ENCODE measurements at places on chromosomes 7 and 10.

- DNase-seq, result no peak
Measured at GRCh38 chr7:69871213-69871885, 273.1 kb downstream of the AUTS2 start.

DNA sequence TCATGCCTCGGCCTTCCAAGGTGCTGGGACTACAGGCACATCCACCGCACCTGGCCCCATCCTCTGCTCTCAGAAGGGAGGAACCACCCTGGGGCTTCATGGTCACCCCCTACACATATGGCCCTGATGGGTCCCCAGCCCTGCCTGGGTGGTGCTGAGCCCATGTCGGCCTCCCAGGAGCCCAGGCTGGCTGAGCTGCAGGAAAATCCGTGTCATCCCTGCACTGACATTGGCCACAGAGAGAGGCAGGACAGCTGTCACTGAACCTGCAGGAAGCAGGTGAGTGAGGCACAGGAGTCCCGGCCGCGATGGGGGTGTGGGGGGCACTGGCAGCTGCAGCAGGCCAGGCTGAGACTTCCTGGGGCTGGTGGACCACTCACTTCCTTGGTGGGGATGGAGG lies 8.0 kb downstream of the GRIFIN start:
- DNase-seq, result no peak

GRCh38 chr10:33746836-33747268 lies 412.4 kb upstream of the NRP1 start:
- DNase-seq, result no peak

DNA sequence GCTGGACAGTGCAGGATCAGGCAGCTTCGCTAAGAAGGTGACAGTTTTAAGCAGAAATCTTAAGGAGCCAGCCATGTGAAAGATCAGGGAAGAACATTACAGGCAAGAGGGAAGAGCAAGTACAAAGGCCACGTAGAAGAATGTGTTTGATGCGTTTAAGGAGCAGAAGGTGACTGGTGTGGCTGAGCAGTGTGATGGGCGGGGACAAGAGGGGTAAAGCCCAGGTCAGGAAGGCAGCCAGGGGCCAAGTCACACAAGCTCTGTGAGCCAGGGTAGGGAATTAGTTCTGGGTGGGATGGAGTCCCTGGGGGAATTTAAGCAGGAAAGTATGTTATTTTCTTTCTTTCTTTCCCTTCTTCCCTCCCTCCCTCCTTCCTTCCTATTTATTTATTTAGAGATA lies 166.9 kb downstream of the SH3PXD2A start:
- DNase-seq, result no peak

DNA sequence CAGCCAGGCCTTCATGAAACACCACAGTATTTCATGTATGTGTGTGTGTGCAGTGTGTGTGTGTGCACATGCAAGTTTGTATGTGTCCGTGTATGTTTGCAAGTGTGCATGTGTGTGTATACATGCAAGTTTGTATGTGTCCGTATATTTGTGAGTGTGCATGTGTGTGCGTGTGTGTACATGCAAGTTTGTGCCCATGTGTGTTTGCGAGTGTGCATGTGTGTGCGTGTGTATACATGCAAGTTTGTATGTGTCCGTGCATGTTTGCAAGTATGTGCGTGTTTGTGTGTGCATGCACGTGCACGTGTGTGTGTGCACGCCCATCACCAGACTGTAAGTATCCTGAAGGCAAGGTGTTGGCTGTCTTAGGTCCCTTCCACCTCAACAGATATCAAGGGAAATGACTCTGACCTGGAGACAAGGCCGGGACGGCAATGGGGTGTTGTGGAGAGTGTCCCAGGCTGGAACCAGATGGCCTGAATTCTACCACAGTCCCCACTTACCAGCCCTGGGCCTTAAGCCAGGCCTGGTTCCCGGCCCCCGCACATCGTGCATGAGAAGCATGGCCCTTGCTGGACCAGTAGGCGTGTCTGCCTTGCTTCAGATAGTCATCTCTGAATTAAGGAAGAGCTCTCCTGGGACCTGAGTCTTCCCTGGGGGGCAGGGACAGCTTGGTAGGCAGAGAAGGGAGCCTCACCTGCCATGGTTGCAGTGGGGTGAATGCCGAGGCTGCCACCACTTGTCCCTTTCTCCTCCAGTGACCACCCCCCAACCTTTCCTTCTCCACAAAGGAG lies 140.0 kb downstream of the GRK5 start:
- no peak for DNase-seq

DNA sequence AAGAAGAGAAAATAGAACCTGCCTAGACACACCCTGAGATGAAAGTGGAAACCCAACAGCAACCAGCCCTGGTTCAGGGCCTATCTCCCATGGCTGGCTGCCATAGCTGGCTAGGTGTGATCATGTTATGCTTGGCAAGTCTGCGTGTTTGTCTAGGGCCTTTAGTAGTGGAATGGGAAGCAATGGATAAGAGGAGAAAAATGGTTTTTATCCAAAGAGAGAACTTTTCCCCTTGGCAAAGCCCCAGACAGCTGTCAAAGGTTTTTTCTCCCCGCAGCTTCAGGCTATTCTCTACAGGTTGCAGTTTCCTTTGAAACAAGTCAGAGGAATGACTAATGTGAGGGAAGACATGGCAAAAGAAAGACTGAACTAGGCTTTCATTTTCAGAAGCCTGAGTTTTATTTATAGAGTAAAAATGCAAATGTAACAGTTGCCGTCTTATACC lies 161.5 kb downstream of the SEMA3D start:
- no peak for DNase-seq

DNA sequence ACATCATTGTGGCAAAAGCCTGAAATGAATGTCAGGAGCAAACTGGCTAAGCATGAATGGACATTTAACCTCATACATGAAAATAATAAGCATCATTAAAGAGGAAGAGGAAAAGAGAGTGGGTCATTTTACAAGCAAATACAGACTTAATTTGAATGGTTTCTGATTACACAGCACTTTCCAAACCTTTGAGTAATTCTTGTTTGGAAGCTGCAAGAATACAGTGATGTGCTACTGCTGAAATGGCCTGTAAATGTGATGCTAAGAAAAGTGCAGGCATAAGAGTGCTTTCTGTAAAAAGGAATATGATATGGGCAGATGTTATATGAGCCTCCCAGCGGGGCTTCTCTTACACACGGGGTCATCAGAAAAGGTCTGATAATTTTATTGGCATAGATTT lies 30.2 kb downstream of the TAS2R16 start:
- DNase-seq, result no peak

DNA sequence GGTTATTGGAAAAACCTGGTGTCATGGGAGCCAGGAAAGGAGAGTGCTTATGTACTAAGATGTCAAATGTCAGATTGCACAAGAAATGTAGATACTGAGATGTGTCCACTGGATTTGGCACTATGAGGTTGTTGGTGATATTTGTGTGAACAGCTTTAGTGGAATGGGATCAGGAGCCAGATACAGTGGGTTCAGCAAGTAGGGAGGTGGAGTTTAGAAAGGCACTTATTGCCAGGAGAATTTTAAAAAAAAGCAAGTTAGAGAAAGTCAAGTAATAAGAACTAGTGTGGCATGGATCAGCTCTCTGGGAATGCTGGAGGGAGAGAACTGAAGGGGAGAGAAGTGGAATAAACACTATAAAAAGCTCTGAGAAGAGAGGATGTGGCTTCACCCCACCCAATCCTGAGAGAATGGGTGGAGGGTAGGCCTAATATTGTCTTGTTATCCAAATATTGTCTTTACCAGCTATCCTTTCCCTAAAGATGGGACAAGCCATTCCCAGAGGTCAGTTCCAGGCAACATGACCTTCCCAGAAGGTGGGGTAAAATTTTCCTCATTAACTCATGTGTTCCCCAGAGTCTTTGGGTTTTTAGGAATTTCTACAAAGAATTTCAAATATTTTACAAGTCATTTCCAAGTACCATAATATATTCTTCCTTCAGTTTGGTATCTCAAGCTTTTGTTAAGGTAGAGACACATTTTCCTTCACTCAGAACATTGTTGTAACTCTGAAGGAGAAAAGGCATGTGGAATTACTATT lies 42.3 kb downstream of the ENTPD1 start:
- DNase-seq, result no peak

GRCh38 chr7:37441816-37442215 lies 6.8 kb downstream of the ELMO1 start:
- DNase-seq, result no peak

- DNase-seq, result peak; percentile 27
Measured at GRCh38 chr10:8183241-8183704, 128.8 kb downstream of the GATA3 start.

DNA sequence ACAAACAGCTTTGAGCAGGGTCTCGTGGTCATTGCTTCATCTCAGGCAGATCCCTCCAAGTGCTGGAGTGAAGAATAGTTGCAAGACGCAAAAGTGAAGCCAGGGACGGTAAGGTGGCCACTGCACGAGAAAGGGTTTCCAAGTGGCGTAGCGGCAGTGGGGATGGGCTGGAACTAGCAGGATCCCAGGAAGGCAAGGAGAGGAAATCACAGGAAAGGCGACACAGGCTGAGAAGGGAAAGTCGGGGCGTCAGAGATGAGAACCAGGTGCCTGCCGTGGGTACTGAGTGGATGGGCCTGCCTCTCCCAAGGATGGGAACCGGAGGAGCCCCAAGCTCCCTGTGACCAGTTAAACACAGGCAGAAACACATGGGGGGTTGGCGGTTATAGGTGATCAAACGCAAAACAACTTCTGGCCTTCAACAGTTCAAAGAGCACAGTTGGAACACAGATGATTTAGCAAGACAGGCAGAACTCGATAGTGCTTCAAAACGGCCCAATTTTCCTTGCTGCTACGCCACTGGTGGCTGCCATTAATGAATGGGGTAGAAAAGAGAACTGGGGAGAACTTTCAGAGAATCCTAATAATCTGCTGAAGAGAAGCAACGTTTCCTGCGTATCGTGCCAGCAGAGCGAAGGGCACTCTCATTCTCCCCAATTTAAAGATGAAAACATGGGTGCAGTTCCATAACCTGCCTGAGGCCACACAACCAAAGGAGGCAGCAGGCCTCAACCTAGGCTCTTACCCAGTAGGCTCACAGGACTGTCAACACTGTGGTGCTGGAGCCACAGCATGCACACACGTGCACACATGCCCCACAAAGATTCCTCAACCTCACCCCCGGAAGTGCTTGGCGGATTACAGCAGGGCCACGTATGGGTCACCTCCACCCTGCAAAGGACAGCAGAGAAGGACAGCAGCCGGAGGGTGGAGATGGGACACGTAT lies 61.9 kb downstream of the MAD1L1 start:
- DNase-seq, result no peak

DNA sequence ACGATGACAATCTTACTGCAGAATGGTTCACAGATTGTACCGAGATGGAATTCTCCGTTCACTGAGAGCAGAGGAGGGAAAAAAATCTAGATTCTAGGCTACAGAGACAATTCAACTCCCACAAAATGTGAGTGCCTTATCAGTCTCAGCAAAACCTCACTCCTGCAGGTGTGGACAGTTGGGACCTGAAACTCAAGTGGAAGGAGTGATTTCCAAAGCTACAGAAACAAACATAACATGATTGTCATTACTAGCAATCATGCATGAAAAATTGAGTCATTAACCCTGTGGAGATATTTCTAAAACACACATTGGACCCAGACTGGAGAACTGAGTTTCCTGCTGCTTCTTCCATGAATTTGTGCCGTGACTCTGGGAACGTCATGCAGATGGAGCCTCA lies 70.3 kb downstream of the CALML3 start:
- no peak for DNase-seq

DNA sequence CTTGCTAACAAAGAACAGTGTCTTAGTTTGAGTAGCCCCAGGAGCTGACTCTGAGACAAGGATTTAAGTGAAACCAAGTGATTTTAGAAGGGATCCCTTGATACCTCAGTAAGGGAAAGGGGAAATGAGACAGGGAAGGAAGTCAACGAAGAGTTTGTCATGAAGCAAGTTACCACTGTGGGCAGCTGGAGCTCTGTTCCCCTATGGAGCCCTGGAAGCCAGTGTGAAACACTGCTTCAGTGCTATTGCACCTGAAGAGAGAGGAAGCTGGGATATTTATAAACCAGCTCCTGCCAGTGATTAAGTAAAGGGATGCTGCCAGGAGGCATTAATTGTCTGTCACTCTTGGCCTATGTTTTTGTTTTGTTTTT lies 58.9 kb upstream of the WAPL start:
- no peak for DNase-seq

DNA sequence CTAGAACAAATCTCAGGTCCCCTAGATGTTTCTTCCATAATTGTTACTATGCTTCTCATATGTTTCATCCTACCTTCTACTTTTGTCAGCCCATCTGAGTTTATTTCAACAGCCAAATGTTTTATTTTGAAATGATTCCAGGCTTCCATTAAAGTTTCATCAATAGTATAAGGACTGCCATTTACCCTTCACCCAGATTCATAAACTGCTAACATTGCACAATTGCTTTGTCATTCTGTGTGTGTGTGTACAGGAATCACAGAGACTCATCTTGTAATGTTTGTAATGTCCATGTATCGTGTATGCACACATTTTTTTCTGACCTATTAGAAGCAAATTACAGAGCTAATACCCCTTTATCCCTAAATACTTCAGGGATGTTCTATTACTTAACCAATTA lies 25.5 kb downstream of the MMRN2 start:
- DNase-seq, result no peak

- no peak for DNase-seq
Measured at GRCh38 chr7:111056371-111056770, 34.6 kb upstream of the LRRN3 start.

DNA sequence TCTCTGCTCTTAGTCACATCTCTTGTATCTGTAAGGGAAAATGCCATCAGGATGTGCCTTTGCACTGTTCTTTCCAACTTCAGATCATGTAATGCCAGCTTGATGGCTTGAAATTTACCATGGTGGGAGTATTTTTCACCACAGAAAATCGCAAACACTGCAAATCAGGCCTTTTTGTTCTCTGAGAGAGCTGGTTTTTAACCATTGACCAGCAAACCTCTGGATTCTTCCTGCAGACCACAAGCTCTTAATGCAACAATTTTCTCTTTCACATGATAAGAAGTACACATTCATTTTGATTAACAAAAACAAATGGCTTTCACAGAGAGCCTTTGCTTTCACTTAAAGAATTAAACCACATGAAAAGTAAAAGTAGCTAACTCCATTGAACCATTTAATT lies 145.4 kb upstream of the NEBL start:
- no peak for DNase-seq

GRCh38 chr7:33849971-33850559 lies 55.3 kb upstream of the BMPER start:
- DNase-seq, result no peak

- no peak for DNase-seq
Measured at GRCh38 chr10:53108317-53108934, 335.8 kb upstream of the MBL2 start.

GRCh38 chr7:123468303-123468702 lies 66.1 kb downstream of the IQUB start:
- DNase-seq, result no peak

DNA sequence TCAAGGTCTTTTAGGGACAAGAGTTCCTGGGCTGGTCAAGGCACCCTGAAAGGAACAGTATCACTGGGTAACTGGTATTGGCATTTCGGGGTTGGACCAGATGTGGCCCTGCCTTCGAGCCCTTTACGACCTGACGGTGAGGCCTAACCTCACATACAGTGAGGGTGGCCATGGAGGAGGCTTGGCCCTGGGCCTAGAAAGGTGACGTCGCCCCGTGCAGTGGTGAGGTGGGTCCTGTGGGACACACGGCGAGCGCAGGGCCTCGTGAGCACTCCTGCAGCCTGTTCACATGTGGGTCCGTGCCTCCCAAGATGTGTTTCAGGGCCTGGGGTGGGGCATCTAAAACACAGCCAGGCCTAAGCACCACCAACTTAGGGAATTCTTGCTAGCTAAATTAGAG lies 36.1 kb downstream of the CRHR2 start:
- DNase-seq, result no peak

All from activated T-cell treated with anti-CD3 and anti-CD28 coated beads, Interleukin-2, amount 50 U/mL, for 72 hours (primary cell).